ENCODE measurements at places on chromosomes 7 and 10. TPM values are rescaled to one million over a fixed set of nuclear protein-coding genes. Genes with fewer than 3 reads are reported as not detected.

DNA sequence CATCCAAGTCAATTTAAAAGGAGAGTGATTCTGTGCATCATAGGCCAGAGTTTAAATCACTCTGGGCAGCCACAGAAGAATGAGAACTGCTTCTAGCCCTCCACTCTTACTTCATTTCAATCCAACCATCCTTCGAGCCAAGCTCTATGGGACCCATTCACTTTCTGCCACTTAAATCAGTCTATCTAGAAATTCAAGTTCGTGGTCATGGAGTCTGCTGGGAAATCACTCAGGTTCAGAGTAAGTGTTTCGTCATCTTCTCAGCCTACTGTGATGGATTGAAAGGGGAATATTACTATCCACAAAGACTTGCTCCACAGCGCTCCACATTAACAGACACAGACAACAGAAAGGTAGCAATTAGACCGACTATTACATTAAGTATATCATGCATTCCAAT, 4.6 kb downstream of the DCLRE1C start:
- DNase-seq: no peak

DNA sequence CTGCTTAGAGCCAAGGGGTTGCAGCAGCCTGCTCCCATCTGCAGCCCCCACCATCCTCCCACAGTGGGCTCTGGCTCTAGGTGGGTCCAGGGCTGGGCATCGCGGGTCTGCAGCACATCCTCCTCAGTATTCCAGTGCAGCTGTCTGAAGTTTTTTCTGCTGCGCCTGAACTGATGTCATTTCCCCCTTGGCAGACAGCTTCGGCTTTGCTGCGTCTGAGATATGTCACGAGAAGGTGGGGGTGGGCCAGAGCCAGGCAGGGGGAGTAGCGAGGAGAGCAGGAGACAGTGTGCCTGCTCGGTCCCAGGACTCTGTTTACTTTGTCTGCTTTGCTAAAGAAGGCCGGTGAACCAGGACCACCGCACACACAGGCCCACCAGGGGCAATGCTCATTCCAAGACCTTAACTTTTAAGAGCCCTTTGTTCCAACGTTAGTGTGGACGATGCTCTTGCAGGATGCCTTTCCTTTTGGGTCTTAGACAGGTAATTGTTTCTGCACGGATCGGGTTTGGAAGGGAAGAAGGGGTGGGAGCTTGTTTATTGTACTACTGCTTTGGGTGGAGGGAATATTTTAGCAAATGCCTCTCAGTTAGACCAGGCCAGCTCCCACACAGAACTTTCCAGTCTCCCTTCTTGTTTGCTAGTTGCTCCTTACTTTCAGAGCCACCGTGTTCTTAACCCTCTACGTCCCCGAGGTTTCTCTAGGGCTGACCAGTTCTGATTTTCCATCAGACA, 32.4 kb downstream of the WBP1L start:
- peak; percentile 78 for DNase-seq

- no peak for DNase-seq
Observed at GRCh38 chr10:97911217-97911616, 61.6 kb downstream of the GOLGA7B start.

GRCh38 chr7:11727864-11728263, 104.1 kb downstream of the THSD7A start:
- no peak for DNase-seq

GRCh38 chr10:7311218-7311849, 99.5 kb downstream of the SFMBT2 start:
- DNase-seq: no peak

GRCh38 chr7:102860351-102860811, 52.4 kb upstream of the LRRC17 start:
- DNase-seq: no peak

- DNase-seq: no peak
Observed at GRCh38 chr7:143389316-143390103, 8.4 kb downstream of the ZYX start.

GRCh38 chr10:125629758-125630376, 53.1 kb downstream of the TEX36 start:
- peak; percentile 13 for DNase-seq

Gene SPDYE16
- 0.23 TPM for polyA plus RNA-seq

Gene JCAD
- 35.2 TPM for polyA plus RNA-seq

Measured in urinary bladder (tissue), 4 donors.